ENCODE measurements at places on chromosomes 5 and 9.

GRCh38 chr9:108544866-108545265, 310.9 kb downstream of the ACTL7B start:
- DNase-seq: no peak

DNA sequence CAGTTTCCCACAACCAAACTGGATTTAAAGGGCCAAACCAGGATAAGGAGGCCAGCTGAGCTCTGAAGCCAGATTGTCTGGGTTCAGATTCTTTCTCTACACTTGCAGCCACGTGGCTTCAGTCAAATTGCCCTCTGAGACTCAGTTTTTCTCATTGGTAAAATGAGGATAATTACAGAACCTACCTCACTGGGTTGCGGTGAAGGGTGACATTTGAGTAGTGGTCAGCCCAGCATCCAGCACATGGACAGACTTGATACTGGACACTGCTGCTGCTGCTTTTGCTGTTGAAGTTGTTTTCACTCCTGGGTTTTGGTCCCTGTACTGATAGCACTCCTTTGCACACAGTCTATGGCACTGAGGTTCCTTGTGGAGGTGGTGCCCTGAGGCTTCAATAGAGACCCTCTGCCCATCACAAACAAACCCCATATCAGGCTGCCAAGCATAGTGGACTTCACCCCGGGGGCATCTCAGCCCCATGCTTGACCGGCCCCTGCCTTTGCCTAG, 25.7 kb upstream of the CDKN2AIPNL start:
- DNase-seq: no peak

DNA sequence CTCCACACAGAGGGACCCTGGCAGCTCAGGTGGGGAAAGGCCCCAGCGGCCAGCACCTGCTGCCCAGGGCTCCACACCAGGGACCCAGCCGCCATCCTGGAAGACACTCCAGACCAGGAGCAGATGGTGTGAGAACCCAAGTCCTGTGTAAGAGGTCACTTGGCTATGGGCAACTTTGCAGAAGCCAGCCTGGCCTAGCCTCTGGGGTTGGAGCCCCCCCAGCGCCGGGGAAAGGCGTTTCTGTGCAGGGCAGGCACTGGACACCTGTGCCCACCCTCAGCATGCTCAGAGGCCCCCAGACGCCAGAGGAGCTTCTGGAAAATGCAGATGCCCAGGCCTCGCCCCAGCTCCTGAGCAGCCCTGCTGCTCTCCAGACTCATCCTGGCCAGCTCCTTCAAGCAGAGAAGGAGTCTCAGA, 34.0 kb downstream of the RASGEF1C start:
- DNase-seq: no peak

DNA sequence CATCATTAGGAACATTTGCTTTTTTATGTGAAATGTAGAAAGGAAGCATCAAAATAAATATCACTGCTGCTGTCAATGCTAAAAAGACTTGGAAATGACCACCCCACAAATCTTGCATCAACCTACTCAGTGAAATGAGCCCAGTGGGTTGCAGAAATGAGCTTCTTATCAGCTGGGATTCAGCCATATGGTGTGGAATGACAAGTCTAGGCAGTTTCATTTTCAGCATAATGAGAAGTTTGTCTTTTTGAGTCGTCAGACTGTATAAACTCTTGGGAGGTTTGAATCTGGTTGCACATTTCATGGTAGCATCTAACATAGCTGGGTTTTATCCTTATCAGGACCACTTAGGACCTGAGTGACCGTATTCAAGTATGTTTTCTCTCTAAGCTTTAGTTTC, 251.1 kb upstream of the PPP1R2B start:
- DNase-seq: no peak

DNA sequence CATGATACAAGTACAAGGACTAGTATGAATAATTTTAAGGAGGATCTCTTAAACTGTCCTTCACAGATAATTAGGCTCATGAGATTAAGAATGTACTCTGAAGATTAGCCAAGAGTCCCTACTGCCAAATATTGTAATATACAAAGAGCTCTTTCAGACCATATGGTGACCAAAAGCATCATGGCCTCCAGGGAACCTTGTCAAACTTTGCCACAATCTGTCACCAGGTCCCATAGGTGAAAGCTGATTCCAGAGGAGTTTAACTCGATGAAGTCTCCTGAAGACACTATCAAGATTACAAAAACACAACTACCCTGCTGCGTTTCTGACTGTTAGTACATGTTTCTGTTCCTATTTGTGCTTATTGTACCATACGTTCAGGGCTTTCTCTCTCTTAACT, 395.4 kb upstream of the ITGA1 start:
- no peak for DNase-seq

GRCh38 chr5:72477644-72478043, 29.6 kb downstream of the ZNF366 start:
- DNase-seq: no peak

DNA sequence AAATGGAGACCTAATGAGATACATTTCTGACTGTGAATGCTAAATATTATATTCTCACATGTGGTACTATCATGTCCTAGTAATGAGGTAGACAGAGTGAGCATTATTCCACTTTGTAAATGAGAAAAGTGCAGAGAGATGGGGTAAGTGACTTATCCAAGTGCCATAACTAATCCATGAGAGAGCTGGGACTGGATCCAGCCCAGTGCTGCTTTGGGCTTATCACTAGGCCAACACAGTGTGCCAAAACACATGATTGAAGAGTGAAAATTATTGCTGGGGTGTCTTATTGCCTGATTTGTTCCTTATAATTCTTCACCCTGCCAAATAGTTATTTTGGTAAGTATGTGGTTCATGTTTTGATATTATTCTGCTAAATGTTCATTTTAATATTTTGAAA, 442.2 kb upstream of the GRAMD2B start:
- no peak for DNase-seq

GRCh38 chr9:99140685-99141314, 35.9 kb downstream of the TGFBR1 start:
- peak; percentile 11 for DNase-seq

GRCh38 chr9:98809311-98810101, 2.0 kb downstream of the GALNT12 start:
- DNase-seq: no peak

DNA sequence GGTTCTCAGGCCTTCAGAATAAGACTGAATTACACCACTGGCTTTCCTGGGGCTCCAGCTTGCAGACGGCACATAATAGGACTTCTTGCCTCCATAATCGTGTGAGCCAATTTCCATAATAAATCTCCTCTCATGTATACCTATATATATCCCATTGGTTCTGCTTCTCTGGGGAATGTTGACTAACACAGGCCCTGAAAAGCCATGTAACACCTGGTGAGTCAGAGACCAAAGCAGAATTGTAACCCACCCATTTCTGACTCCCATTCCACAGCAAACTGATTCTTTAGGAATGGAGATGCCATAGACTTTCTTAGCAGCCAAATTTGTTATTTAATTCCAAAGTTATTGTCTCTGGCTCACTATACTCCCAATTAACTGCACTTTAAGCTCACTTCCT, 85.4 kb upstream of the AGXT2 start:
- DNase-seq: no peak

DNA sequence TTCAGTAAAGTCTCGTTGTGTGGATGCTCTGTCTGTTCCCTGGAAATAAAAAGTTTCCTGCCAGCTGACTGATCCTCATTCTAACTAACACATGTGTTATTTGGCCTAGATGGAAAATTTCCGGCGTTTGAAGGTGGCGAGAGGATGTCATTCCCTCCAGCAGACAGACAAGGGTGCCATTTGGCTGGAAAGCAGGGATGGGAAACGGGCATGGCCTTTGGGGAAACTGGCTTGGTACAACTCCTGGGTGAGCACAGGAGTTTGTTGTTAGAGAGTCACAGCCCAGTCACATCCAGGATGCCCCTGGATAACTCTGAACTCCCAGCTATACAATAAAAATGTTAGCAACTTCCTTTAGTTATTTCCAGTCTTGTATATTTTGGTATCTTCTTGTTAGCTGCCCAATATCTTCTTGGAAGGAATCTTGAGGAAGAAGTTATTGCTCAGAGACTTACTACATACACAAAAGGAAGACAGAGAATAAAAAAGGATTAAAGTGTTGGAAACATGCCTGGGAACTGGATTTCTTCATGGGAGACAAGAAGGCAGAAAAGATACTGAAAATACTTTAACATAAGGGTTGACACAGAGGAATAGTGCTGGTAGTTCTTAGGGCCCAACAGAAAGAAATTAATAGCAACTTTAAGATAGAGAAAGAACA, 41.9 kb downstream of the TEK start:
- no peak for DNase-seq

DNA sequence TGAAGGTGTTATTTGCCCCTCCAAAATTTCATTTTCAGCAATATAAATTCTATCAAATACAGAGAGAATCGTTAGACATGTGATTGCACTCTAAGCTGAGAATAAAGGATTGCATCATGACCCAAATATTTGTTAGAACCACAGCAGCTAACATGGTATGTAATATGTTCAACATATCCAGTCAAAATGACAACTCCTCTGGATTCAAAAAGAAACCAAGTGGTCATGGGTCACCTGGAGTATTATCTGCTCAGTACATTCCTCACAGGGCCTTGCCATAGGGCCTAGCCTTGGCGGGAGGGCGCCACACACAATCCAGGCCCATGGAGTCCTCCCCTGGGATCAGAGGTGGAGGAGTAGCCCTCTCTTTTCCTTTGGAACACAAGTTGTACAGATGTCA, 179.2 kb downstream of the HSD17B3 start:
- DNase-seq: no peak

- DNase-seq: no peak
These were observed 1.2 kb downstream of the FOXB2 start for GRCh38 chr9:77020413-77021290.

GRCh38 chr9:93012963-93013855, 45.3 kb upstream of the SUSD3 start:
- no peak for DNase-seq

- no peak for DNase-seq
These were observed 408.4 kb downstream of the CCDC171 start for GRCh38 chr9:15961217-15961616.

- no peak for DNase-seq
These were observed 14.5 kb upstream of the CAMSAP1 start for GRCh38 chr9:135921749-135922310.

DNA sequence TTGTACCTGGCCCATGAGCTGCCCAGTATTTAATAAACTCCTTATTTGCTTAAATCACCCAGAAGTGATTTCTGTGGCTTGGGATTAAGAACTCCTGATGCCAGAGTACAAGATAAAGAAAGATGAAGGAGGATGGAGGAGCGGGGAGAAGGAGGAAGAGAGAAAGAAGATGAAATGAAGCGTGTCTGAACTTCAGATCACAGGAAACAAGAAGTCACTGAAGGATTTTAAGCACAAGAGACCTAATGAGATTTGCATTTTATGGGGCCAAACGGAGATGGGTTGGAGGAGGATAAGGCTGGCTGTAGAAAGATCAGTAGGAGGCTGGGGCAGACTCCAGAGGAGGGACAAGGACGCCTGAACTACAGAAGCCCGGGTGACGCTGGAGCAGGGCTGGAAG, 3.1 kb downstream of the EIF4E1B start:
- no peak for DNase-seq

DNA sequence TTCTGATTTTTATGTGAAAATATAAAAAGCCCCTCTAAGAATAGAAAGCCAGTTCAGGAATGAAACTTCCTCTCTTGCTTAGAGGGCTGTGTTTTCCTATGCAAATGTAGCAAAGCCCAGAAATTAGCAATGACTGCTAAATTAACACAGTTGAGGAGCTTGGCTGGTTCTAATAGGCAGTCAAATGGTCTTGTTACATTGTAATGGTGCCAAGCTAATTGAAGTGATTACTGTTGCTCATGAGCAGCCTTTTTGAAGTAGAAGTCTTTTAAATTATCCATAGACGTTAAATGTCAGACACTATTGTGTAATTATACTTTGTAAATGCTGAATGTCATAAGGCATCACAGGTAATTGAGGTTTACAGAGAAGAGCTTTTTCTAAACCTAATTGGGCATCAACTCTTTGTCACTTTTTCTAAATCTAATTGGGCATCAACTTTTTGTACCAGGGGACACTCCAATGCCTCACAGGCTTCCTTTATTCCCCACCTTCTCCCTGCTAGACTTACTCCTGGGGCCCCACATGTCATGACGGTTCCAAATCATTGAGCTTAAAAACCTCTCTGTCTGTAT, 229.1 kb downstream of the PSAT1 start:
- DNase-seq: no peak

GRCh38 chr5:128014578-128014977, 69.0 kb upstream of the SLC12A2 start:
- DNase-seq: no peak

- DNase-seq: no peak
These were observed 127.4 kb downstream of the BARX1 start for GRCh38 chr9:93827545-93828330.

- no peak for DNase-seq
These were observed 88.8 kb downstream of the SECISBP2 start for GRCh38 chr9:89407070-89407469.

DNA sequence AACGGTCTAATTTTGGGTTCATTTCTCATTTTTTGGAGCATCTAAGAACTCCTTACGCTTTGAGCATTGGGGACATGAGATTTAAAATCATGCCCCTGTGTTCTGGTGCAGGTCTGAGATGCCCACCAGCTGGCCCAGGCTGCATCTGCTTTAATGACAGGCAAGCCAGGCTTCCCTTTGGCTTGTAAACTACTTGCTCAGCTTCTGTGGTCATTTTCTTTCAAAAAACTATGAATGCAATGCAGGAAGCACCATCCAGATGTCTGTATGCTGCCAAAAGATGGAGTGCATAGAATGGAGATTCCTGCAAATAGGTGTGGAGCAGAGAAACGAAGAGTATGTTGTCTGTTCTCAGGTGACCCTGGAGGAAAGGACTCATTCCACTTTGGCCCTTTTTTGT, 399.9 kb upstream of the ADAMTSL1 start:
- DNase-seq: no peak

DNA sequence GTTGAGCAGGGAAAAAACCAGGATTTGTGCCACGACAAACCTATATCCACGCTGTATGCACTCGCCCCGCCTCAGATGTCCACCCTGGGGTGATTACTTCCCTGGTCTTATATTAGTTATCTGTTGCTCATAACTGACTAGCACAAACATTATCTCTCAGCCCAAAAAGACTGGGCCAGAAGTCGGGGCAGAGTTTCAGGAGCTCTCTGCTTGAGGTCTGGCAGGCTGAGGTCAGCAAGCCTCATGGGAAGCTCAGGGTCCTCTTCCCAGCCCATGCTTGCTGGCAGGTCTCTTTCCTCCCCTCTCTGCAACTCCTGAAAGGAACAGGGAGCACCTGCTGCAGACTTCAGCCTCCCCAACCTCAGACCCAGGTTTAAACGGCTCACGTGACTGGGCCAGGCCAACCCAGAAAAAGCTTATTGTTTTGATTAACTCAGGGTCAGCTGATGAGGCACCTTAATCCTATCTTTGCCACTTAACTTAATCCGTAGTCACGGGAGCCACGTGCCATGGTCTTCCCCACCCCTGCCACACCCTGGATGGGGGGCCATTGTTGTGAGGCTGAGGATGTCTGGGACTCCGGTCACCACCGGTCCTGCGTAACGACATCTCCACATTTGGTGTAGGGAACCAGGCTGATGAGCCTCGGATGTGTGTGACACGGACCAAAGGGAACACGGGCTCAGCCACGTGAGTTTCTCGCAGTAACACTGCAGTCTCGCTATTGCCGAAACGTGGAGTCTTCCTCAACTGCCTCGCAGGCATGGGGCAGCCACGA, 123.7 kb upstream of the IRX4 start:
- DNase-seq: no peak
